ENCODE measurements at places on chromosomes 4 and X.

- no peak for DNase-seq
Observed at GRCh38 chrX:44432641-44433040, 89.2 kb upstream of the EFHC2 start.

DNA sequence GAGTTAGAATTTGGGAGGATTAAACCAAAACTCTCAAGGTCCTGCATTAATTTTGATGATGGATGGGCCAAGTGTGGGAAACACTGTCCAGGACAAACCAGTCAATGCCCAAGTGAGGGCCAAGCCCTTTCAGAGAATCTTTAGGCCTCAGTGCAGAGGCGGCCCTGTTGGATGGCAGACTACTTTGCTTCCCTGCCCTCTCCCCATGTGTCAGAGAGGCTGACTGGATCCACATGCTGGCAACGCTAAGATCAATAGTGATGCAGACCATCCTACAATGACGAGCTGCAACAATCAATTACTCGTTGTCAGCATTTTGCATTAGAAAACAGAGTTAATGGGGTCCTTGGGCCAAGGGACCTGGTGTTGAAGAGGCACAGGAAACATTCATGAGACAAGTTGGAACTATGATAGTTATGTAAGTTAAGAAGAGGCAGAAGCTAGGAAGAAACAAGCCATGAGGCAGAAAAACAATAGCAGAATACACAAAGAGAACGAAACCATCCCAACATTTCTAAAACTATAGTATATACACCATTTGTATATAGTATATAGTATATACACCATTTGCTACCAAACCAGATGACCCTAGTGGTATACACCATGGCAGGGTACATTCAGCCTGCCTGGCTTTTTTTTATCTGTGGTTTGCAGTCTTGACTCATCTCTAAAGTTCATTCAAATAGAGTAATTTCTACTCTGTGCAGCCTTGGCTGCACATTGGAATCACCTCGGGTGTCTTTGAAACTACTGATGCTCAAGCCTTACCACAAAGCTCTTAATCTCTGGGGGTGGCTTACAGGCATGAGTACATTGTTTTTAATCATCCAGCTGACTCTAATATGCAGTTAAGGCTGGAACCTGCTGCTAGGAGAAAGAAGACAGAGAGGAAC, 147.7 kb upstream of the GYPA start:
- no peak for DNase-seq

DNA sequence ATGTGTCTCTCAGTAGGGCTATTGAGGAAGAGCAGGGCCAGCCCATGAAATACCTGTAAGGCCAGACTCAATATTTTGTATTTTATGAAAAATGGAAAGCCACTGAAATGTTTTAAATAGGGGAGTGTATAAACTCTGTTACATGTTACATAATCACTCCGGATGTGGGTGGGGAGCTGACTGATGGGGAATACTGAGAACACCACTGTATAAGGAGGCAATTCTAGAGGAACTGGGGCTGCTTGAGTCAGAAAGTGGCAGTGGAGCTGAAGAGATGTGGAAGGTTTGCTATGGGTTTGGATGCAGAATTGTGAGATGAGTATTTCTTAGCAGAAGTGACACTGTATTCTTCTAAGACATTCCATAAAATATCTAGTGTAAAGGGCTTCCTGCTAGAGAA, 647.8 kb upstream of the LCORL start:
- no peak for DNase-seq

- no peak for DNase-seq
Observed at GRCh38 chr4:52957220-52957686, 95.1 kb downstream of the RASL11B start.

DNA sequence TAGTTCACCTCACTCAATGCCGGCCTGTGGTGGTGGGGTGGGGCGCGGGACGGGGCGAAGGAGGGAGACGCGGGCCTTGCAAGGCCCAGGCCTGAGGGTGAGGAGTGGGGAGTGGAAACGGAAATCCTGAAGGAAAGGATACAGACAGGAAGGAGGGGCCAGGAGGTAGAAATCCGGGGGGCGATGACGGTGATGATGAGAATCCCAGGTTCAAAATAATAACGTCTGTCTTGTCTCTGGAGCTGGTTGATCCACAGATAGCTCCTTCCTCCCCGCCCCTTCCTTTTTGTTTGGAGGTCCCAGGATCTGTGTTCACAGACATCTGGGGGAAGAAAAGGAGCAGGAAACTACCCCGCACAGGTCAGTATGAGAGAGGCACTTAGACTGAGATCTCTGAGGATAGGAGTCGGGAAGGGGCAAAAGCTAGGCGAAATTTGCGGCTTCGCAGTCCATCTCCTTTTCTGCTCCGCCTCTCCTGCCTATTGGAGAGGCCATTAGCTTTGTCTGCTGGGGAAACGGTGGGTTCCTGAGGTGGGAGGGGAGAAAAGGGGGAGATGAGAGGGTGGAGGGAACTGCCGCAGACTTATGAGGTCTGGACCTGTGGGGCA, 746 bp downstream of the TCEAL7 start:
- DNase-seq = no peak

DNA sequence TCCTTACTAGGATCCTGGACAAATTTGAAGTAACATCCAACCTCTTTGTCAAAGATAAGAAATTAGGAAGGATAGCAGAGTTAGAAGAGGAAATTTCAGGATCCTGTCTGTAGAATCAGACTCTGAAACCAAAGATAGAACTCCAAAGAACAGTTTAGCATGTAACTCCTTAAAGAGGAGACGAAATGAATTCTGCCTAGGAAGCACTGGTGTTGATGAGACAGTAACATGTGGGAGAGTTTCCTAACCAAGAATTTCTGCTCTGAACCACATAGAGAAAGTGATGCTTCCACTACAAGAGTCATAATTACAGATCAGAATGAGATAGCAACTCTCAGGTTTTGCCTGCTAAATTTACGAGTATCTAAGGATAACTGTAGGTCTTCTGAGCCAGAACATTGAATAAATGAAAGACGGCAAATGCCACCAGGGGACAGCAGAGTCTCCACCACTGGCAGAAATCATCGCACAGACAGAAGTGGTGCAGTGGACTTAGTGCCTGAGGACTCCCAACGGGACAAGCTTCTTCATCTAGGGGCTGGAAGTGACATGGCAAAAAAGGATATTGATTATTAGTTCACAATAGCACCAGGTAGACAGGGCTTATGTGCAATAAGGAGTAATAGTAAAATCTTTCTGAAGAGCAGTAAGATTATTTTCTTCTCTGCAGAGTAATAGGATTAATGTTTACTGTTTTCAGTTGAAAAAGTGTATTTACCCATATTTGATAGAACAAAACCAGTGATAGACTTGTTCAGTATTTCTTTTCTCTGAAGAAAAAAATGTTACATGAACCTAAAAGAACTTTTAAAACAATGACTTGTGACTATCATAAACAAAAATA, 6.7 kb upstream of the PPID start:
- DNase-seq = peak; percentile 15

GRCh38 chr4:110139815-110140214, 58.6 kb downstream of the ELOVL6 start:
- no peak for DNase-seq

Data from stimulated activated CD4-positive, alpha-beta T cell treated with anti-CD3 and anti-CD28 coated beads, Interleukin-15, amount 100 ng/mL, for 1 hour (primary cell).